T-helper 1 cell treated with Interleukin-12 subunit alpha and Interleukin-12 subunit beta and Interleukin-4 antibody, amounts not matched to agents 30 ng/mL and 1 ng/mL, for 36 hours (primary cell): ENCODE measurements at places on chromosomes 11 and 22. TPM values are rescaled to one million over a fixed set of nuclear protein-coding genes. Genes with fewer than 3 reads are reported as not detected.

MAPK1 gene
- total RNA-seq = 118 and 120 TPM in 2 replicates

EMID1 gene
- not detected in 2 replicates for total RNA-seq

VPS51 gene
- 145 and 152 TPM in 2 replicates for total RNA-seq

TEX12 gene
- 0.46 TPM in 1 of 2 replicates, not detected in the other for total RNA-seq

KCNQ1 gene
- 15.8 and 16.9 TPM in 2 replicates for total RNA-seq

SCGB2A2 gene
- not detected in 2 replicates for total RNA-seq

NLRP14 gene
- total RNA-seq = 0.24 and 0.34 TPM in 2 replicates

TMEM132A gene
- 0.59 and 1.0 TPM in 2 replicates for total RNA-seq

PDE2A gene
- 0.81 and 0.90 TPM in 2 replicates for total RNA-seq

KCTD14 gene
- total RNA-seq = 0.49 and 0.80 TPM in 2 replicates

OR5M11 gene
- not detected in 2 replicates for total RNA-seq

SCGB1C1 gene
- not detected in 2 replicates for total RNA-seq

NRGN gene
- total RNA-seq = 2.4 and 3.1 TPM in 2 replicates

HTR3B gene
- total RNA-seq = not detected in 2 replicates

ZNF215 gene
- total RNA-seq = 1.9 and 2.3 TPM in 2 replicates

MS4A4A gene
- total RNA-seq = not detected in 2 replicates

SCN2B gene
- total RNA-seq = not detected in 2 replicates

ZC3H12C gene
- total RNA-seq = 2.8 and 3.2 TPM in 2 replicates

TST gene
- total RNA-seq = 7.0 and 9.5 TPM in 2 replicates

TYR gene
- not detected in 2 replicates for total RNA-seq

SYT7 gene
- total RNA-seq = not detected in 2 replicates
